ENCODE measurements at places on chromosomes 1 and 21.

GRCh38 chr1:33275195-33275594, 18.9 kb downstream of the ZNF362 start:
- DNase-seq = no peak

DNA sequence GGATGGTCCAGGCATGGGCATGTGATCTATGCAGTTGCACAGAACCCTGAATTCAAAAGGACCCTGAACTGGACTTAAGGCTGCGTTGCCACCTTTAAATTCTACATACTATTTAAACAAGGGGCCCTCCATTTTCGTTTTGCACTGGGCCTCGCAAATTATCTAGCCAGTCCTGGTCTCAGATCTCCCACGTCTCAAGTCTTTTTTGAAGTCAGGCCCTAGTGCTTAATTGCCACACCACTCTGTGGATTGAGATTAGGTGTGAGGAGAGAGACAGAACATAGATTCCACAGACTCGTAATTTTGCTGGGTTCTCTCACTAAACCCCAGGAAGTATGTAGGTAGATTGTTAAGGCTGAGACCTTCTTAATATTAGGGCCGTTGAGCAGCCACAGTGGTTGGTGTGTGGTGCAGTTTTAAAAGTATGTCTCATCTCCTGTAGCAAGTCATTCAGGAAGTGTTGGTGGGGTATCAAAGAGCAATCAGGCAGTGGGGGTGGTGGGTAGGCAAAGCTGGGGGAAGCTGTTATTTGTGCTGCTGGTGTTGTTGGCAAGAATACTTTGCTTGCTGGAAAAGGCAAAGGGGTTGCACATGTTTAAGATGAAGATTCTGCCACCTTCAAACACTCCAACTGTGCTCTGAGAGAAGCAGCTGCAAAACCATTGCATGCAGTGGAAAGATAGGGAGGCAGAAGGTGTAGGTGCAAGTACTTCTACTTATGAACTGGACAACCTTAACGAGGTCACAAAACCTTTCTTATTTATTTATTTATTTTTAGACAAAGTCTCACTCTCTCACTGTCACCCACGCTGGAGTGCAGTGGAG, 11.2 kb downstream of the CD84 start:
- DNase-seq = no peak

GRCh38 chr1:166673722-166674121, 165.6 kb upstream of the POGK start:
- DNase-seq = no peak

GRCh38 chr1:243950166-243950565, 100.1 kb upstream of the AKT3 start:
- DNase-seq = no peak

GRCh38 chr1:25566730-25567341, 23.4 kb downstream of the LDLRAP1 start:
- DNase-seq = no peak

GRCh38 chr1:214317300-214317699, 36.3 kb downstream of the SMYD2 start:
- DNase-seq = no peak

DNA sequence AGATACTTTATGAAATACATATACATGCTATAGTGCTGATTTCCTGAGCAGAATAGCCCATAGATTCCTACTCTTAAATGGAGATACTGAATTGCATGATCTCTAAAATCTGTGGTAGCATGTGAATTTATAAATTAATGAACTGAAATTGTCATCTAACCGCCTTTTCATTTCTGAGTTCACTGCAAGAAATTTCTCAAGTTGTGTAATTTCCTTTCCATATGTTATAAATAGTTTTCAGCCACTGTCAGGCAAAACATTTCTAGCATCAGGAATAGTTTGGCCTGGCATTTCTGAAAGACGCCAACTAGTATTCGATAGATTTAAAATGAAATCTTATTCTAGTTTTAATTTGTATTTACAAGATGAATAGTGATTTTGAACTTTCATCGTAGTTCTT, 310.1 kb downstream of the USH2A start:
- no peak for DNase-seq

DNA sequence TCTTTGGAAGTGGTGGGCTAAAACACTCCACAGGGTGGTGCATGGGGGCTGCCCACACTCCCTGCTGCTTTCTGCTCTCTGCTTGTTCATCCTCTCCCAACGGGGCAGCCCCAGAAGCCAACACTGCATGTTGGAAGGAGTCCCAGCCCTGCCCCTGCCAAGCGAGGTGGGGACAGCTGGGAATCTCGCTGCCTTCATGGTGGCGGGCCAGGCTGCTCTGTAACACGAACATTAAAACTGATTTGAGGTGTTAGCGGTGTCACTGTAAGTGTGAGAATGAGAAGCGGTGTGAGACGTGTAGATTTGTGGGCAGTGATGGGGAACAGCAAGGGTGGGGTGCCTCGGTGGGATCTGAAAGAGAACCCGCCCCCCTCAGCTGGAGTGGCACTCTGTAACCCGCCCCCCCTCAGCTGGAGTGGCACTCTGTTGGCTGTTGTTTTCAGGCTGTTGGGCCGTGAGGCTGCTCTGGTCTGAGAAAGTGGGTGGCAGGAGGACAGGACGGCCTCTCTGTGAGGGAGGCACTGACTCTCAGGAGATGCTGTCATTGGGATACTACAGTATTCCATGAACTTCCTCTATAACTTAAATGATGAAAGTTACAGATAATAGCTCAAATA, 80.9 kb downstream of the PCBP3 start:
- DNase-seq = peak; percentile 19

- no peak for DNase-seq
Measured at GRCh38 chr1:154471304-154471703, 30.7 kb upstream of the TDRD10 start.

DNA sequence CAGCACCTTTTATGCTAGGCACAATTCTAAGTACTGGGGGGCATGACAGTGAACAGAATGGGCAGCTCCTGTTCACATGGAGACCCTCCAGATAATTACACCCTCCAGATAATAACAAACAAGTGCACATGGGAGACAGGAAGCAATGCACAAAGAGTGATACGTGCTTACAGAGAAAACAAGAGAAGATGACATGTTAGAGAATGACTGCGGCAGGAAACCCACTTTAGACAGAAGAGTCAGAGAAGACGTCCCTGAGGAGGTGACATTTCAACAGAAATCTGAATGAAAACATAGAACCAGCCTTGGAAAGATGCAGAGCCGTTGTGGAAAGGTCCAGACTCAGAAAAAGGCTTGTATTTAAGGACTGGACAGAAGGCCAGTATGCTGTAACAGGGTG, 54.7 kb upstream of the ARTN start:
- no peak for DNase-seq

- peak; percentile 80 for DNase-seq
Measured at GRCh38 chr1:67382292-67382691, 47.9 kb downstream of the SERBP1 start.

DNA sequence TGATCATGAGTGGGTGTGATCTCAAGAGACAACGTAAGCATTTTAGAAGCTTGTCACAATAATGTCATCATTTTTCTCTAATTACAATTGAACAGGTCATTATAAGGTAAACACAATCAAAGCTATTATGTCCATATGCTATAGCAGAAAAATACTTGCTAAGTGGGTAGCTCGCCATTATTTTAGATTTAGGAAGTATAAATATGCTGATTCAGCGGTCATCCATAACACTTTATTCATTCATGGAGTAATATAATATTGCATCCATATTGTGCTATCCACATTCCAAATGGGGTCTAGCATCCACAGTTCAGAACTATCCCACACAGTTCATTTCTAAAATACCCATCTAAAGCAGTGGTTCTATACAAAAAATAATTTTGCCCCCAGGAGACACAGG, 8.4 kb downstream of the KRTAP15-1 start:
- DNase-seq = no peak

DNA sequence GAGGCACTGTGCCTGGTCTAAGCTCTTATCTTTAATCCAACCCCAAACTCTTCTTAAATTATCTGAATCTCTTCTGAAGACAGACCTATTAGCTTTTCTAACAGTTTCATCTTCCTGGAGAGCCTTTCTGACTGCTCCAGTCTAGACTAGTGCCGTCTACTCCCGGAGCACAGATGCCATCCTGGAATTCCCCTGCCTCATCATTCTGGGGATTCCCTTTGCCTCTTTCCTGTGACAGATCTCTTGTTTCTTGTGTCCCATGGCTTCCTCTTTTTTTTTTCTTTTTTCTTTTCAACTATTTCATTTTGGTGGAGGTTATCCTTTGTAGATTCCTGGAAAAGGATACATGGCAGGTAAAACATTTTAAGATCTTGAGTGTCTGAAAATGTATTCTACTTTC, 11.7 kb downstream of the SEMA4A start:
- DNase-seq = no peak

- DNase-seq = no peak
Measured at GRCh38 chr1:236111527-236112331, 30.6 kb upstream of the GPR137B start.

- DNase-seq = no peak
Measured at GRCh38 chr1:205812271-205812877, 624 bp downstream of the SLC41A1 start.

DNA sequence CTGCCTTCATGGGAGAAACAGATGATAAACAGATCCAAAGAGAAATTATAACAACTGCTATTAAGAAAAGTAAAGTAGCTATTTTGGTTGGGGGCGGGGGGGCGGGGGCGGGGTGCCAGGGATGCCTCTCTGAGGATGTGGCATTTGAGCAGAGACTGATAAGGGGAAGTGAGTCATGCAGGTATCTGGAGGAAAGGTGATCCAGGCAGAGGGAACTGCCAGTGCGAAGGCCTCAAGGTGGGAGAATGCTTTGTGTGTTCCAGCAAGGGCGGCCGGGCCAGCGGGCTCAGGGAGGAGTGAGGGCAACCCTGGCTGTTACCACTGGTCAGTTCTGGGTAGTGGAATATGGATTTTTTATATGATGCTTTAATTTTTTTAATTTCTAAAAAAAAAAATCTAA, 7.0 kb upstream of the TNFRSF1B start:
- DNase-seq = no peak

DNA sequence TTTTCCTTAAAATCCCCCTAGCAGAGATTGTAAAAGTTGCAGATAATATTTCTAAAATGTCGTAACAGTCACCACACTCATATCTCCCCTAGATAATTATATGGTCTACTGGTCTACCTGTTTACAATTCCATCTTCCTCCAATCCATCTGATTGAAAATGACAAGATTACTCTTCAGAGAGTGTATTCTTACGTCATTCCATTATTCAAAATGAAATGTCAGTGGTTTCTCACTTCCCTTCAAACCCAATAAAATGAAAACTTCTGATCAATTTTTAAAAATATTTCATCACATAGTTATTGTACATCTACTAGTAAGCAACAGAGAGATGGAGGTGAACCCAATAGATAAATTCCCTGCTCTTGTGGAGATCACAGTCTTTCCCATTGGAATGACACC, 202.2 kb upstream of the C8B start:
- DNase-seq = no peak

- DNase-seq = no peak
Measured at GRCh38 chr1:110057963-110058518, 12.4 kb downstream of the ALX3 start.

- no peak for DNase-seq
Measured at GRCh38 chr21:40832316-40832715, 14.6 kb downstream of the DSCAM start.

GRCh38 chr1:3190256-3191041, 121.4 kb downstream of the PRDM16 start:
- no peak for DNase-seq

- no peak for DNase-seq
Measured at GRCh38 chr1:901108-901859, 22.4 kb upstream of the SAMD11 start.

DNA sequence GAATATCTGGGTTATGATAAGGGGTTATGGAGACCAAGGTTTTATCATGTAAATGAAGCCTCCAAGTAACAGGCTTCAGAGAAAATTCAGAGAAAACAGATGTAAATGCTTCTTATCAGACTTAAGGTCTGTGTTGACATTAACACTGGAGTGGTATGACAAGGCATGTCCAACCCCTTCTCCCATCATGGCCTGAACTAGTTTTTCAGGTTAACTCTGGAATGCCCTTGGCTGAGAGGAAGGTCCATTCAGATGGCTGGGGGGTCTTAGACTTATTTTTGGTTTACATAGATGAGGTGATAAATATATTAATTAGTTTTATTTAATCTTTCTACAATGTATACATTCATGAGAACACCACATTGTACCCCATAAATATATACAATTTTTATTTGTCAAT, 399.6 kb downstream of the TBX15 start:
- DNase-seq = no peak

- no peak for DNase-seq
Measured at GRCh38 chr21:45258466-45258865, 29.2 kb downstream of the POFUT2 start.

- no peak for DNase-seq
Measured at GRCh38 chr1:9615316-9616063, 26.8 kb downstream of the TMEM201 start.

DNA sequence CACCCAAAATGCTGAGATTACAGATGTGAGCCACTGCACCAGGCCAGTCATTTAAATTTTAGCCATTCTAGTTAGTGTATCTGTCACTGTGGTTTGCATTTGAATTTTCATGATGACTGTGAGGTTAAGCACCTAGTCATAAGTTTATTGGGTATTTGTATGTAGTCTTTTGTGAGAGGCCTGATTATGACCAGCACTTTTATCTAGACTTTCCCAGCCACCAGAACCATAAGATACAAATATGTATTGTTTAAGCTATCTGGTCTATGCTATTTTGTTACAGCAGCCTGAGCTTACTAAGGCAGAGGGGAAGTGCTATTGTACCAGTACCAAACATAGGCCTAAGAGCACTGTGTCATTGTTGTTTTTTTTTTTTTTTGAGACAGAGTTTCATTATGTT, 19.9 kb upstream of the DNAJC6 start:
- DNase-seq = no peak

DNA sequence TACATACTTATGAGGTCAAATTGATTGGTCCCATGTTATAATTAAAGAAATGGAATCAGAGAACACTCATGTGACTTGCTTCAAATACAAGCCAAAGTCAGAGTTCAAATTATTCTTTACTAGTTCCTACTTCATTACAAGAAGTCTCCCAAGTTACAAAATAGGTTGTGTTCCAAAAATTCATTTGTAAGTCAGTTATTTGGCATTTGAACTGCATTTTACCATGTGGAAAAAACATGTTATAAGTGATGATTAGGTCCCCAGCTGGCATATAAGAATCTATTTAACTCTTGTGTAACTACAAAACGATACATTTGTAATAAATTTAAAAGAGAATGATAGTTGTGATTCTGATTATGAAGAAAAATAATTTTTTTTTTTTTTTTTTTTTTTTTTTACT, 124.1 kb downstream of the DISP1 start:
- no peak for DNase-seq

- DNase-seq = peak; percentile 34
Measured at GRCh38 chr1:15153184-15153841, at the start of gene TMEM51. TSS of gene TMEM51 (plus strand) at chr1:15153747. CDS start at chr1:15215088, 61,341 bp downstream.

- DNase-seq = no peak
Measured at GRCh38 chr1:198232378-198232777, 75.6 kb downstream of the NEK7 start.

DNA sequence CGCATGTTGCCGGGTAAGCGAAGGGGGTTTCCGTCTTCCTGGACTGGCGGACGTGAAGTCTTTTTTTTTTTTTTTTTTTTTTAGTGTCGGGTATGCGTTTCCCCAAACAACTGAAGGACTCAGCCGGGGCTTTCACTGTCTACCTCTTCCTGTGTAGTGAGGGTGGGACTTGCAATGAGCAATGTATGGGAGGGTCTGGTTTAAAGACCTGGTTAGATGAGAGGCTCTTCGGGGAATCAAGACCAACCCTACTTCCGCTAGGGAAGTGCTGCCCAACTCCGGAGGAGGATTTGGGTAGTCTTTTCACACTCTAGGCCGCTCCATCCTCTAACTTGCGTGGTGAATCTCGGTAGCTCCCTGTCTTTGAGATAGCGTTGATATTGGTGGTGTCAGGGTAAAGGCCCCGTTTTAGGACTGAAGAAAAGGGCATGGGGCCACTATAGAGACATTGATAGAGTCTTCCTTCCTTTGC, 754 bp downstream of the PRRC2C start:
- DNase-seq = peak; percentile 39
